Activated T-cell treated with anti-CD3 and anti-CD28 coated beads for 24 hours (primary cell): ENCODE measurements at places on chromosomes 11 and 22.
A peak's percentile ranks its signal among the peaks of the same experiment; 100 is the strongest.

DNA sequence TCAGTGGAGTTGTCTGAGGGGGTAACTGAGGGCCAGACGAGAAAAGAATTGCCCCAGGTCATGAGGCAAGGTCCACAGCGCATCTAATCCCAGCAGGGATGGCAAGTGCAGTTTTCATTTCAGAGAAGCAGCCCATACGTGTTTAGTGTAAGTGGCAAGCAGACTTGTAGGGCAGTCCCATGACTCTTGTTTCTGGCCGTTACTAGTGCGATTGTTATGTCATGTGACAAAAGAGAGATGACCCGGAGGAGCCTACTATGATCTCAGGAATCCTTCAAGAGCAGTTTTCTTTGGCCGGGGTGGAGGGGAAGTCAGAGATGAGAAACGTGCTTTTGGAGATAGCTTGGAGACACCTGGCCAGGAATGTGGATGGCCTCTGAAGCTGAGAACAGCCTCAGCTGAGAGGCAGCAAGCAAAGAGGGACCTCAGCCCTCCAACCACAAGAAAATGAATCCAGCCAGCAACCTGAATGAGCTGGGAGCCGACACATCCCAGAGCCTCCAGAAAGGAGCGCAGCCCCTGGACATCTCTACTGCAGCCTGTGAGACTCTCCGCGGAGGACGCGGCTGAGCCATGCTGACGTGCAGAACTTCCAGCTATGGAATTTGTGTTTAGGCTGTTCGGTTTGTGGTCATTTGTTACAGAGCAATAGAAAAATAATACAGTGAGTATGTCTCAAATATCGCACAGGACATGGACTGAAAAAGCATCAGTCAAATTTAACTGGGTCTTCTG is 44.1 kb upstream of the CDON start:
- DNase-seq, result no peak

DNA sequence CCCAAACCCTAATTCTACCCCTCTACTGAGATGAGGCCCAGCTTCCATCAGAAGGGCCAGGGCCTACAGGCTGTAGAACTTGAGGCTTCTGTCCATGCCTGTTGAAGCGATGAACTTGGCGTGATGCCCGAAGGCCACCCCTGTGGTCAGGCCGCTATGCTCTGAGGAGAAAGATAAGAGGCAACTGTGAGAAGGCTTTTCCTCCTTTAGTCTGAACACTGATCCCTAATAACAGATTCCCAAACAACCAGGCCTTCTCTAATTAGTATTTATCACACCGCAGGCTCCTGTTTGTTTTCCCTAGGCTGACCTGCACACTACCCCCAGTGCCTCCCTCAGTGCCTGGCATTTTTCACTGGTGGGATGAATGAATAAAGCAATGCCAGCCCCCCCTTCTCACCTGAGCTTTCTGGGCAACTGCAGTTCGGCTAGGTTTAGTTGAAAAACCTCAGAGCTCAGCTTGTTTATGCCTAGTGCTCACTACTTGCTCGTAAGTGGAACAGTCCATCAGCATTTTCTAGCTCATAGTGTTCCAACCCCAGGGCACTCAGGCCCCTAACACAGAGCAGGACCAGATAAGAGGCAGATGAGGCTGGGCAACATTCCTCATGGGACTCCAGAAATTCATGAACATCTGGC is 15.2 kb downstream of the PRPF19 start:
- no peak for DNase-seq

GRCh38 chr11:64742889-64743590 is 902 bp downstream of the RASGRP2 start:
- peak; percentile 65 for DNase-seq

DNA sequence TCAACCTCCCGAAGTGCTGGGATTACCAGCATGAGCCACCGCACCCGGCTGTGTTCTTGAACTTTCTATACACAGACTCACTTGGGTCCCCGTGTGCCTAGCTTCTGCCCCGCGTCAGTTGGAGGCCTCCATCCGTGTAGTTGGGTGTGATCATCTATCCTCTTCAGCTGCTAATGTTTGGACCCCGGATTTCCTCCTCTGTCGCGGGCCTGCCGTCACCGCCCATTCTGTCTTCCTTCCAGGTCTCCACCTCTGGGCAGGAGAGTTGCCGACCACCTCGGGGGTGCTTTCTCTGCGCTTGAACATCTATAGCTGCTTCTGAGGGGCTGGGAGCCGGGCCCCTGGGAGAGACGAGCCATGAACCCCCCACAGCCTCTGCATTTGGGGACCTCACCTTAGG is 5.5 kb downstream of the CDC42EP1 start:
- no peak for DNase-seq

DNA sequence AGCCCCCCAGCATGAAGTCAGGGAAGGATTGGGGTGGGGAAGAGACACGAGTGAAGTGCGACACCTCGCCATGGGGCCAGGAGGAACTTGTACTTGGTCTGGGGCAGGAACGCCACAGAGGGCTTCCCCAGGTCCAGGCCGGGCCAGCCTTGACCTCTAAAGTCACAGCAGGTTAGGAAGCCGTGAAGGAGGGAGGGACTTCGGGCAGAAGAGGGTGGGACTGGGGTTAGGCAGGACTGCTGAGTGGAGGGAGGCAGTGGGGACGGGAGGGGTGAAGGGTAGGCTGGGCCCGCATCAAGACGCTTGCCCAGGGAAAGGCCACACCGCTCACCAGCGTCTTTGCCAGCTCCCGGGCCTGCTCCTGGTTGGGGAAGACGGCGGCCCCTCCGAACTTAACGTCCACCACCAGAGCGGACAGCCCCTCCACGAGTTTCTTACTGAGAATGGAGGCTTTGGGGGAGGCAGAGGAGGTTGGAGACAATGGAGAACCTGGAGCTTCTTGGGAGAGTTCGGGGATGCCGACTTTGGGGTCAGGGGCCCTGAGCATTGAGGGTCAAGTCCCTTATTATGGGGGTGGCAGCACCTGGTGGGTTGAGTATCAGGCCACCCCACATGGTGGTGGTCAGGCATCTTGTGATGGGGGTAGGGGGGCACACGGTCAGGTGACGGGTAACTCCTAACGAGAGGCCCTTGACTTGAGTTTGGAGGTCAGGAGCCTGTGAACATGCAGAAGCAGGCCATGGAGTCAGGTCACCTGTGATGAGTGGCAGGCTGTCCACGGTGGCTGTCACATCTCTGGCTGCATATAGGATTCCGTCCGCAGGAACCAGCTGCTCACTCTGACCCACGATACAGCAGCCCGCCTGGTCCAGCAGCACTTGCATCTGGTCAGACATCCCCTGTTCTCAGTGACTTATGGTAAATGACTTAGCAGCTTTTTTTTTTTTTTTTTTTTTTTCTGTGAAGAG is 1.7 kb upstream of the SCO2 start:
- no peak for DNase-seq

DNA sequence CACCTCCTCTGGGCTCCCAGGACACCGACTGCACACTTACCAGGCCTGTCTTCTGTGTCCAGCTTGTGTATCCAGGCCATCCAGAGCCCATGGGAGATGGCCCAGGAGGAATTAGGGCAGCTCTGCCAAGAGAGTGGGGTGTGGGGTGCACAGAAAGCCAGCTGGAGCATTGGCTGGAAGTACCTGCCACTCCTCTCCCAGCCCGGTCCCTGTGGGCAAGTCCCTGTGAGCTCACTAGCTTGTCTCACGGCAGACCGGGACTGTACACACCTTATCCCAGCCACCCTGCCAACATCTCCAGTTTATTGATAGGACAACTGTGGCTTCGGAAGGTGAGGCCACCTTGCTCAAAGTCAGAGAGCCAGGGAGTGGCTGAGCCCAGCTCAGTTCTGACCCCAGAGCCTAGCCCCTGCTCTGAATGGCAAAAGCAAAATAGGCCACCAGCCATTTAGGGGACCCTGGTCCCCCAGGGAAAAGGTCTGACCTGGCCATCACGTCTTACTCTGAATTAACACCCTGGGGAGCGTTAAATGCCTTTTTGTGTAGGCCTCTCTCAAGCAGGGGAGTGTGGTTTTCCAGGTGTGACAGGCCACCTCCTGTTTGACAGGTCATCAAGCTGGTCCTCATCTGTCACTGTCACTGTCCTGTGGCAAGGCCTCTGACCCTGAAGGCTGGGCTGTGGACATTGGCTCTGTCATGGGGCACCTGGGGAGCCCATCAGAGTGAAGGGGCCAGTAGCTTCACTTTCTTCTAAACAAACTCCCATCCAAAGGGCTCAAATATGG is 15.1 kb downstream of the UQCR10 start:
- DNase-seq, result no peak

DNA sequence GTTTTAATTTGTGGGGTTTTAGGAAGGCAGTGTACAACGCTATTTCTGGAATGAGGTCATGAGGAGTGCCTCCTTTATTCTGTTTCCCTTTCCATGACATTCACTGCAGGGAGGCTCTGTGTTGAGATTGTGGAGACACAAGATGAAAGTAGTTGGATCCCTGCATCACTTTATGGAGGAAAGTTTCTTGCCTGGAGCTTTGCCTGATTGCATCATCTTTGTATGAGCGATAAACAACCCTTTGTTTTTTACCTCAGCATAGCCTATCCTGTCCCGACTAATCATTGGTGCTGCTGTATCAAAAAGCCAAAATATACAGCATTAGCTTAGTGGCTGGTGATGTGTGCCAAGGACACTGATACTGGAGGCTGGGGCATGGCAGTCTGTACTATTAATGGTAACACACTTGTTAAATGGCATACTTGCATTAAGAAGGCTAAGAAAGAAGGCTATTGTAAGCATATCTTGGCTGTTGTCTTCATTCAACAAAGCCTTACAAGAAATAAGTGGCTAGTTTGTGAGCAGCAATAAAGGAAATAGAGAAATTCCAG is 31.2 kb upstream of the SLC5A4 start:
- DNase-seq, result no peak

DNA sequence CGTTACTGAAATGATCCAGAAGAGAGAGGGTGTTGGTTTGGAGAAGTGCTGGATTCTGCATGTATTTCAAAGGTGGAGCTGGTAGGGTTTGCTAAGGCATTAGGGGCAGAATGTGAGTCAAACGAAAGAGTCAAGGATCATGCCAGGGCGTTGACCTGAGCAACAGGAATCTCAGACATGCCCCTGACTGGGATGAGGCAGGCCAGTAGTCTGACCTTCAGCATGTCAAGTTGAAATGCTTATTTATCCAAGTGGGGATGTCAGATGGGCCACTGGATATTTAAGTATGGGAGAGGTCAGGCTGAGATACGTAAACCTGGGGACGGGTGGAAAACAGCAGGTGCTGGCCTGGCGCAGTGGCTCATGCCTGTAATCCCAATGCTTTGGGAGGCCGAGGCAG is 2.7 kb upstream of the TSGA10IP start:
- DNase-seq, result no peak

- DNase-seq, result no peak
Measured at GRCh38 chr11:134373591-134374052, 38.4 kb downstream of the B3GAT1 start.

- DNase-seq, result no peak
Measured at GRCh38 chr11:100991541-100991940, 138.1 kb downstream of the PGR start.

DNA sequence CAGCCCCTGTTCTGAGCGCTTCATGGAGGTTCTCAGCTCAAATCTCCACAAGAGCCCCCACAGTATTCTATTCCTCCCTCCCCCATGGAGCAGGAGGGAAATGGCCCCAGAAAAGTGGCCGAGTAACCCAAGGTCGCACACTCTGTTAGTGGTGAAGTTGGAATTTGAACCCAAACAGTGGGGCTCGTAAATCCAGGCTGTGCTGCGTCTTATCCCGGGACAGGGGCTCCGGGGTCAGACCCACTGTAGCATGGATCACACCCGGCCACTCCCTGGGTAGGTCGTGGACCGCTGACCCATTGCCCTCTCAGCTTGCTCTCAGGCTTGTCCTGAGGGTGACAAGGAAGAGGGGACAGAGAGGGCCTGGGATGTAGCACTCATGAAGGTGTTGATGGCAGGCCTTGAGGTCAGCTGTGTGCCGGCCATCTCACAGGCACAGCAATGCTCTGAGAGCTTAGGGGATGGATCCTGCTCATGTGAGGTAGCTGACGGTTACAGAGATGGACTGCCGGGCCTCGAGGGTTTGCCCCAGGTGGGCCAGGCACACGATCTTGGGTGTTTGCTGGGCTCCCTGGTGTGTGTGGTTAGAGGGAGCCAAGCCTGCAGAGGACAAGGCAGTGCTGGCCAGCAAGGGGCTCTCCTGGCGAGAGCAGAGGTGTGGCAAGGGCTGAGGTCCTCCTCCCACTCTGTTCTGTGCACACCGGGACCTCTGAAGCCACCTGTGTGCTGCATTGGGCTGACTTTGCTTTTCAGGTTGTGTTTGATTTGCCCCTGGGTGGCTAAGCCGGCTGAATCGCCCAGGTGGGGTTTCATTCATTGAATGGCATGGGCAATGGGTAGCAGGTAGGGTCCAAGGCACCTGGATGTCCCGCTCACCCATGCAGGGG is 2.3 kb upstream of the FGF19 start:
- DNase-seq, result no peak

GRCh38 chr11:43681401-43681942 is 934 bp downstream of the HSD17B12 start:
- DNase-seq, result no peak

DNA sequence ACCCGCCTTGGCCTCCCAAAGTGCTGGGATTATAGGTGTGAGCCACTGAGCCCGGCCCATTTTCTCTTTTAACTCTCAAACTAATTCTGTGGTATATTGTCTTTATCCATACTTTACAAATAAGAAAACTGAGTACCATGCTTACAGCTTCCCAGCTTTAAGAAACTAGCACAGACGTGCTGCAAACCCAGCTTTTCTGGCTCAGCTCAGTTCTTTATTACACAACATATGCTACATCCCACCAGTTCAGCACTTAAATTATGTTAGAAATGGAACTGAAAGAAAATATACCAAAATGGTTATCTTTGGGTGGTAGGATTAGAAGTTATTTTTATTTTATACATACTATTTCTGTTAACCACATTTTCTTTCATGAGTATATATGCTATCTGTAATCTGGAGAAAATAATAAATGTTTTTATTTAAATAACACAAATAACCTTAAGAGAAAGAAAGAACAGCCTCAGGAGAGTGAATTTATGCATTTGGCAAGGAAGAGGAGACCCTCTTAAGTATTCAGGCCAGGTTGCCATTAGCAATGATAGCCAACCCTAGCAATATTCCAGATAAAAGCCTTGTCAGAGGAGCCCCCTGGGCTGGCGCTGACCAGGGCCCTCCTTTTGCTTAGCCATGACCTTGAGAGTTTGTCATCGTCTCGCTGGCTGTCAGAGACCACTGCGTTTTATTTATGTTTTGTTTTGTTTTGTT is 33.8 kb downstream of the SLN start:
- DNase-seq, result no peak

- DNase-seq, result no peak
Measured at GRCh38 chr11:113518716-113519495, 43.7 kb upstream of the DRD2 start.

DNA sequence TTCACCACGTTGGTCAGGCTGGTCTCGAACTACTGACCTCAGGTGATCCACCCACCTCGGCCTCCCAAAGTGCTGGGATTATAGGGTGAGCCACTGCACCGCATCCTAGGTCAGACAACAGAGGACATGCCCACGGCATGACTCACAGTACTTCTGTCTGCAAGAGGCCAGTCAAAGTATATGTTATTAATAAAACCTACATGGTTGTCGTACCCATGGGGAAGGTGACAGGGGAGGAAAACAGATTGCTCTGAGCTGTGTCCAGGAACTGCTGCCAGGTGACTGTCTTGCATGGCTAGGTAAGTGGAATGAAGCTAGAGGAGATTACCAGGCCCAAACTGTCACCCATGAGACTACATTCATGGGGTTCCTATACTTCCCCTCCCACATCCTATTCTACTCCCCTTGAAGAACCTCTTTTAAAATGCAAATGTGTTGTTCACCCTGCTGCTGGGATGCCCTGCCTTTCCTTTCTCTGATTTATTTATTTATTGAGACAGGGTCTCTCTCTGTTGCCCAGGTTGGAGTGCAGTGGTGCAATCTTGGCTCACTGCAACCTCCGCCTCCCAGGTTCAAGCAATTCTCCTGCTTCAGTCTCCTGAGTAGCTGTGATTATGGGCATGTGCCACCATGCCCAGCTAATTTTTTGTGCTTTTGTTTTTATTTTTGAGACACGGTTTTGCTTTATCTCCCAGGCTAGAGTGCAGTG is 2.0 kb upstream of the NLRX1 start:
- no peak for DNase-seq
